Muscle of arm (tissue), 14 donors: ENCODE measurements at places on chromosomes 2 and 18. TPM values are rescaled to one million over a fixed set of nuclear protein-coding genes. Genes with fewer than 3 reads are reported as not detected.

- DNase-seq = no peak
Measured at GRCh38 chr18:74806700-74807416, 209.2 kb downstream of the ZNF407 start.

GRCh38 chr2:160114020-160114419 is 51.6 kb upstream of the PLA2R1 start:
- no peak for DNase-seq

DNA sequence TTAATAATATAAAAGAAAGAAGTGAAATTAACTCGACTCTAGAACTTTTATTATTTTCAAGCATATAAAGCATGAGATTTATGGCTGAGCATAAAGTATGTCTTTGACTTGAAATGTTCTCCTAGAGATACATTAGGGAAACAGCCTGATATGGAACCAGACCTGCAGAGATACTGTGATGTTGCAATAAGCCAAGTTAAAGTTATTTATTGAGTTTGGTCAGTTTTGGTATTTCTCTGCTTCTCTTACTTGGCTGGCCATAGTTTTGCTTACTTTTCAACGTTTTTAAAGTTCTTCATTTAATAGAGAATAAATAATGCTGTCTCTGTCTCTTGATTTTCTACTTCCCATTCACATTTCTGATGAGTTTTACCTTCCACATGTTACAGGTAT is 76.0 kb downstream of the GFPT1 start:
- no peak for DNase-seq

DNA sequence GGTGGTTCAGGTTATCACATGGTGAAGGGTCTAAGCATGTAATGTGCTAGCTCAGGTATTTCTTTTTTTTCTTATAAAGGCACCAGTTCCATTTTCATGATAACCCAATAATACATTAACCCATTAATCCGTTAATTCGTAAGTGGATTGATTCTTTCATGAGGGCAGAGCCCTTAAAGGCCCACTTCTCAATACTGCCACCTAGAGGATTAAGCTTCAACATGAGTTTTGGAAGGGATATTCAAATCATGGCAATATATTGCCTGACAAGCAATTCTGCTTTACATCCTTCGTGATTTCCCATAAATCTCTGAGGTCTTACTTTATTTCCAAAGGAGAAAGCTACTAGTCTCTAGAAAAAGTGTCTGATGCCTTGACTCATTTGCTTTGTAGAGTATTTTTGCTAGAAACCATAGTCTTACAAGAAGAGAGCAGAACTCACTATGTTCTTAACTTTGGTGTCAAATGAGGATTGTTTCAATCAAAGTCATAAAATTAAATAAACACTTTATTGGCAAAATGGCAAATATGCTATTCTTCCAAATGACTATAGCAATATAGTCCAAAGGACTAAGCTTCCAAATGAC is 271.3 kb downstream of the KCNS3 start:
- no peak for DNase-seq

DNA sequence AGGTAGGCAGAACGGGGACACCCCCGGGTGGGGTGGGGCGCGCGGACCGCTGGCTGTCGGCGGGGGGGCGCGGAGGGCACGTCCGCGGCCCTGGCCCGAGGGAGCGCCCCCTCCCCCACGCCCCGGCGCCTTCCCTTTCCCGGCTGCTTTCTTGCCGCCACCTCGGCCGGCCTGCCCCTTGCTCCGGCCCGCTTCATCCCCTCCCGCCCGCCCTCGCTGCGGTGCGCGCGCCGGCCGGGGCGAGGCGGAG is 443 bp downstream of the VAPA start:
- no peak for DNase-seq

DNA sequence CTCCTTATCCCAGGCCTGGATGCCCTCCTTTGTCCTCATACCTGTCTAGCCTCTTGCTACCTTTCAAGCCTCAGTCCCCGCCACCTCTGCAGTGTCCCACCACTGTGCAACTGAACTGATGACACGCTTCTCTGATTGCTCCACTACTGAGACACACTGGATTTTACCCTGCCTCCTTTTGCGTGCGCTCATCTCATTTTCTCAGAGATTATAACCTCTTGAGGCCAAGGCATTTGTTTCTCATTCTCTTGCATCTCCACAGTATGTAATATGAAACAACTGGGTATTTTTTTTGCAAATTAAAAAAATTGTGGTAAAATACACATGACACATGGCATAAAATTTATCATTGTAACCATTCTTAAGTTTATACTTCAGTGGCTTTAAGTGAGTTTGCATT is 95.4 kb downstream of the PRKCE start:
- no peak for DNase-seq

DNA sequence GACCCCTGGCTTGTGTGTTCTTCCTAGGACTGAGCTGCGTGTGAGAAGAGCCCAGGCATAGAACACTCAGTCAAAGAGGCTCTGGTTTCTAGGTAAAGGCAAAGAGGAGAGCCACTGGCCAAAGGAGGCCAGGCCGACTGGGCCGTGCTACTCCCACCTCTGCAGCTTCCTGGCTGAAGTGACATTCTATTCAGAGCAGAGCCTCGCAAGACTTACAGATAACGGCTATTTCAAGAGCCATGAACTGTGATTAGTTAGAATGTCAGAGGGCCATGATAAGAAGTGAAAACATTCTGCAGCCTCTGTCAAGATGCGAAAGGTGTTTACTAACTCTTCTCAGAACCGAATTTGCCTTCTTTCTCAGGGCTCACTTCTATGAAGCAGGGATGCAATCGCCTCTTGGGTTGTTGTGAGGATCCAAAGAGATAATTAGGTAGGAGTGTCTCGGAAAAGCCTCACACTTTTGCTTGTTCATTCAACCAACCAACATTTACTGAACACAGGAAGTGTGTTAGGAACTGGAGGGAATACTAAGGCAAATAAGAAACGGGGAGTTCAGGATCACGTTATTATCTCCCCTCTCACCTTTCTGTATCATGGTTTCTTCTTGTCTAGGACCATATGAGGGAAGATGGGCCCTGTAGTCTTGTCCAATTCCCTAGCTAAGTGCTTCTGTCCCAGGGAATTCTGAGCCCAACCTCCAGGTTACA is 3.4 kb upstream of the DNAJC5G start:
- no peak for DNase-seq

Gene DNPEP
- polyA plus RNA-seq = not detected
